ENCODE measurements at places on chromosomes 4 and X. TPM values are rescaled to one million over a fixed set of nuclear protein-coding genes. Genes with fewer than 3 reads are reported as not detected.
A peak's percentile ranks its signal among the peaks of the same experiment; 100 is the strongest.

DNA sequence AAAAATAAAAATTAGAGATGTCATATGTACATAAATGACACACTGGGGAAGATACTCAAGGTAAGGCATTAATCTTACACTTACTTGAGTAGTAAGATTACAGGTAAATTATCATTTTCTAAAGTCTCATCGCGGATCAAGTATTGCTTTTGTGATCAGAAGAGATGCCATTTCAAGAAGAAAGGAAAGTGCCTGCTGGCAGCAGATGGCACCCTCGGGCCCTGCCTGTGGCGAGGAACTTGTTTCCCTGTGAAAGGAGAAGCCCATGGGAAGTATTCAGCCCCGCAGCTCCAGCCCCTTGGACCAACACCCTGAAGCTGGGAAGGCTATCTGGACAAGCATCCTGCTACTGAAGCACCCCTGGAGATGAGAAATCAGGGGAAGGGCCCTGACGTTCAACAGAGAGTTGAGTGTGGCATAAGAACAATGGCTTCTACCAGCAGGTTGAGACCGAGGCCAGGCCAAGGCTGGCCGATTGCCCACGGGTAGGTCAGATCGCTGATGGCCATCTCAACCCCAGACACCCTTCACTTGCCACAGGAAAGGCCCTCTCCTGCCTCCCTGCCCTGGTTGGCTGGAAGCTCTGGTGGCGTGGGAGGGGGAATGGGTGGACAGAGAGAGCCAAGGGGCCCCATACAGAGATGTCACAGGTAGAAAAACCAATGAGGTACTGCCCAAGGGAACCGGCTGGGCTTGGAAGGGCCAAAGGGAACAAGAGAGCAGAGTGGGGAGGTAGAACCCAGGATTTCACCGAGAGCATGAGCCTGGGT, 18.8 kb upstream of the MXD4 start:
- DNase-seq = no peak

GRCh38 chr4:40986375-40986774, 228.0 kb downstream of the APBB2 start:
- DNase-seq = no peak

Gene UCP1
- polyA plus RNA-seq = not detected

Gene PPEF2
- 0.15 TPM for polyA plus RNA-seq

Gene USO1
- 15.4 TPM for polyA plus RNA-seq

DNA sequence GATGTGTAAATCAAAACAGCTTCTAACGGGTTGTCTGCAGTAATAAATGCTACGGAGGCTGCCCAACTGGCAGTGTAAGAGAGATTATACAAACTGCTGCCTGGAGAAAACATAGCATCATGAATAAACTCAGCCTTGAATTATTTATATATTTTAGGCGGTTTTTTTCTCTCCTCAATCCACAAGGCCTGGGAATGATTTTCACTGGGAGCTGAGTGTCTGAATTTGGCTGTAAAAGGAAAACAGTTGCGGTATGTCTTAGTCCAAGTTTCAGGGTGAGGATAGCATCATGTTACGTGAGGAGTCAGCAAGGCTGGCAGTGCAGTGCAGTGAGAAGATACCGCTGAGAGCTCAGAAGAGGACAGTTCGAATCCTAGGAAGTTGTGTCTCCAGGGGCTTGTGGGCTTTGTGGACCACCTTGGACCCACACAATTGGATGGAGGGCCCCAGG, 291.5 kb upstream of the BOD1L1 start:
- no peak for DNase-seq

DNA sequence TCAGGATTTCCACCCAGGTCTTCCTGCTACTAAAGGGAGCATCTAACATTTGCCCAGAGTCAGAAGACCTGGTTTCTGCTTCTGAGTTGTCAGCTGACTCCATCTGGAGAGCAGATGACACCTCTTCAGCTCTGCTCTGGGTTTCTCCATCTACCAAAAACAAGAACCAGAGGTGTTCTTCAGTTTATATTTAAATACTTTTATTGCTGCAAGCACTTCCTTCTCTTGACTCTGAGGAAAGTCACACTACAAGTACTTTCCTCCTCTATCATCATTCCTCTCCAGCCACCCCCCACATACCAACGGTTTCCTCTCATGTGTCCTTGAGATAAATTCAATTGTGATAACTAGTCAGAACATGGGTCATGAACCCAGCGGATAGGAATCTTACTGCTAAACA, 88.4 kb downstream of the PPP3CA start:
- DNase-seq = peak; percentile 13

Gene TRPC5OS
- polyA plus RNA-seq = not detected

- DNase-seq = no peak
Measured at GRCh38 chrX:98607739-98608138, 1724.0 kb downstream of the RPA4 start.

DNA sequence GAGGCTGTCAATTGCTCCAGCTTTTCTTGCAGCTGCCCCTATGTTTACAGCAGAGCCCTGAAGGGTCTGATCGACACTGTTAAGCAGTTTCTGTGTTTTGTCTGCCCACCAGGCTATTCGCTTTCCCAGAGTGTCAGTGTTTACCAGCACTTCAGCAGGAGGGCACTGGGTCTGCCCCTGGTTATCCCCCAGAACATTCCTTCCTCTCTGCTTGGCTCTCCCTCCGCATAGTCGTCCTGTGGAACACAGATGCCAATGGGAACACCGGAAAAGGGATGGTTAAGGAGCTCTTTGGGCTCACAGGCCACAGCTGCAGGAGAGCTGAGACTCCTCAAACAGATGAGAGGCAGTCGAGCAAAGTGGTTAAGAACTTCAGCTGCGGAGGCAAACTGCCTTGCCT, 71.3 kb upstream of the FBXW7 start:
- no peak for DNase-seq

- no peak for DNase-seq
Measured at GRCh38 chr4:148216866-148217814, 225.1 kb downstream of the NR3C2 start.

DNA sequence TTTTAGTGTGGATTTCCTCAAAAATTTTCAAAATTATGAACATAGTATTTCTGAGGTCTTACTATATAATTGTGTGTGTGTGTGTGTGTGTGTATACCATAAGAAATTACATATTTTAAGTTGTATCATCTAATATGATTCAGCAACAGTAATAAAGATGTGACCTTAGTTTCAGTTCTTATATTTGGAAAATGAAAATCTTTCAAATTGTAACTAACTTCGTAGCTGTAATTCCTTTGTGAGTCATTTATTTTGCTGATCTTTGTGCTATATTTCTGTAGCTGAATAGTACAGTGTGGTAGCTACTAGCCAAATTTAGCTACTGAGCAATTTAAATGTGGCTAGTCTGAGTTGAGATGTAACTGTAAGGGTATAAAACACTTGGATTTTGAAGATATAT, 116.4 kb downstream of the RAP1GDS1 start:
- DNase-seq = no peak

- no peak for DNase-seq
Measured at GRCh38 chrX:107119283-107119682, 661 bp upstream of the RBM41 start.

GRCh38 chr4:104735174-104735573, 240.5 kb upstream of the CXXC4 start:
- DNase-seq = no peak

Gene SOWAHD
- 4.0 TPM for polyA plus RNA-seq

DNA sequence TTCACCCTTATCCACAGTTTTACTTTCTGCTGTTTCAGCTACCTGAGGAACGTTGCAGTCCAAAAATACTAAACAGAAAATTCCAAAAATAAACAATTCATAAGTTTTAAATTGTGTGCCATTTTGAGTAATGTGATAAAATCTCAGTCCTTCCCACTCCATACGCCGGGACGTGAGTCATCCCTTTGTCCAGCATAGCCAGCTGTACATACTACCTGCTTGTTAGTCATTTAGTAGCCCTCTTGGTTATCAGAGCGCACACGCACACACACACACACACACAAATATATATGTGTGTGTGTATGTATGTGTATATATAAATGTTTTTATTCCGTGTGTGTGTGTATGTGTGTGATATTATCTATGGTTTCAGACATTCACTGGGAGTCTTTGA, 4.8 kb upstream of the CCSER1 start:
- DNase-seq = no peak

DNA sequence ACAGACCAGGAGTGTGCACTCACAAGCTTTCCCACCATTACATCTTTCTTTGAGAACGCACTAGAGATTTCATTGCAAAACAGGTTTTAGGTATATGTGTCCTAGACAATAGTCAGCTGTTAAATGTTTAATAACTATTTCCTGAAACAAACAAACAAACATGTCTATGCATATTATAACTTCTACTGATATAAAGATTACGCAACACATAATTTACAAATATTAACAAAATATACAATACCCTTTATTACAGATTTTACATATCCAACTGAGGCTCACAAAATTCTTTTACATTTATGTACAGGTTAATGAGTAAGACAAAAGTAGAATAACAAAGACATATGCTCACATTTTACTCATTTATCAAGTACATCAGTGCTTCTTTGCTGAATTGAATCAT, 1554.0 kb upstream of the PCDH10 start:
- no peak for DNase-seq

DNA sequence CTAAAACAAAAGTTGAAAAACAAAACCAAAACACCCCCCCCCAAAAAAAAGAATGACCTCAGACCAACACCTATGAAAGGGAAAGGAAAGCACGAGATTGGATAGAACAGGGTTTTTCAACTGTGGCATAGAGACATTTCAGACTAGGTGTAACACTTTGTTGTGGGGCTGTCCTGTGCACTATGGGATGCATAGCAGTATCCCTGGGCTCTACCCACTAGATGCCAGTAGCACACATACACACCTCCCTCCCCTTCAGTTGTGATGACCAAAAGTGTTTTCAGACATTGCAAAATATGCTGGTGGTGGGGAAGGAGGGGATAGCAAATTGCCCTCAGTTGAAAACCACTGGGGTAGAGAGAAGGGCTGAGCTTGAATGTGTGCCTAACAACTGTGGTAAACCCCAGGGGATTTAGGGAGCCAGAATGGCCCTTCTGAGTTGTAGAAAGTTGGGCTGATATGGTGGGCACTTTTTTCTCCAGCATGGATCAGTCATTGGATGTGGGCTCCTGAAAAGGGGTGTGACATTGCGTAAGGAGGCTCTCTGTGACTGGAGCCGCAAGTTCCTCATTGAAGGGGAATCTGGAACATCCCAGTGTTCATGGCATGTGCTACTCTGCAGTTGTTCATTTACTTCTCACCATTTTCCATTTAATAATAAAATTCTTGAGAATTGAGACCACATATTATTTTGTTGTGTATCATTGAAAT, 8.8 kb upstream of the GEMIN8 start:
- peak; percentile 57 for DNase-seq

GRCh38 chr4:77579406-77580076, 26.1 kb upstream of the CXCL13 start:
- DNase-seq = no peak

Gene C1QTNF7
- not detected for polyA plus RNA-seq

DNA sequence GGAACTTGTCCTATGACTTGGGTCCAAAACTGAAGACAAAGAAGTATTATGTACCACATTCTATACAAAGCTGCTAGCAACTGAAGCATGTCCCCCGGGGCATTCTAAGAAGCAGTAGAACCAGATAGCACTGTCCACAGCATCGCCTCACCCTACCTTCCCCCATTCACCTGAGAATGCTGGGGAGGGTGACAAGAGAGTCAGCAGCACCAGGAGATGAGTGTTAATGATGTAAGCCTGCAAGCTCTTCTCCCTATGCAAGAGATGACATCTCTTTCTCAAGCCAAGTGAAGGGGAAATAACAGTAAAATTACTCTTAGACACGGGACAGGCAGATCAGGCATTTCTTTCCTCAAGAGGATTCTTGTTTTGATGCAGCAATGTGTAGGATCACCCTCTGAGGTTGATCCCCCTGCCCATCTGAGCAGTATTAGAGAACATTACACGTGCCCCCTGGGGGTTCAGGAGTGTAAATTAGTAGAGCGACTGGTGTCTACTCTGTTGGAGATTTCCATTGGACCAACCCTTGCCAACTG, 13.9 kb upstream of the TLR1 start:
- no peak for DNase-seq

GRCh38 chr4:128322311-128322710, 34.7 kb upstream of the PGRMC2 start:
- no peak for DNase-seq

DNA sequence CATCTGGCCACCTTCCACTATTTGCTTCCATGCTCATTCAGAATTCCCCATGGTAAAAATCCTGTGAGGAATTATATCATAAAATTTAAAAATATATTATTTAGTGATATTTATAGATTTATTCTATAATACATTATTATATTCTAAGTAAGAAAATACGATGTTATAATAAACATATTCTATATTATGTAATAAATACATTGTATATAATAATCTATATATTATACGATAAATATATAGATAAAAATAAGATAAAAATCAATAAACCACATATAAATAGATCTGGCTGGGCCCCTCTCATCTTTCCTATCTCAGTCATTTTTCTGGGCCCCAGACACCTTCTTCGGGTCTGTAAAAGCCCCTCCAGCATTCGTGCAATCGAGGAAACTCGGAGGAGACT, 68.5 kb downstream of the DCTD start:
- DNase-seq = no peak

Measured in CD14-positive monocyte (primary cell).